ENCODE measurements at places on chromosomes 11 and 22. TPM values are rescaled to one million over a fixed set of nuclear protein-coding genes. Genes with fewer than 3 reads are reported as not detected.

GRCh38 chr11:33624083-33624482 is 76.5 kb downstream of the C11orf91 start:
- H3K4me3 ChIP-seq: no peak overlapping the region
- DNase-seq: no peak
- no peak overlapping the region for H3K27ac ChIP-seq
- H3K27me3 ChIP-seq: no peaks in the 10 kb centered on the region

DNA sequence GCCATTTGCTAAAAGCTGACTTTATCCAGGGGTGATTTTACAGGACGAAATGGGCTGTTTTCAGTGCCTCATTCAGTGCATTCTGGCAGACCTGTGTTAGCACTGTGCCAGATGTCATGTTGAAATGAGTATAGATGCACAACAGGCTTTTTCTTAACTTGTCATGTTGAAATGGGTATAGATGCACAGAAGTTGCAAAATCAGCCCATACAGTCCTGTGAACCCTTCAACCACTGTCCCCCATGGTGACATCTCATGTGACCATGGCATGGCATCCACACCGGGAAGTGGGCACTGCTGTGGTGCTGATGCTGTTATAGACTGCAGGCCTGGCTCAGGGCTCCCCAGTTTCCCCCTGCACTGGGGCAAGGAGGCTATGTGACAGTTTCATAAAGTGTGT is 2.5 kb downstream of the TALDO1 start:
- no peak for DNase-seq
- H3K27me3 ChIP-seq: no peaks in the 10 kb centered on the region
- peaks cover 12% of the 10 kb centered on the region for H3K4me1 ChIP-seq
- H3K36me3 ChIP-seq: no peaks in the 10 kb centered on the region

DNA sequence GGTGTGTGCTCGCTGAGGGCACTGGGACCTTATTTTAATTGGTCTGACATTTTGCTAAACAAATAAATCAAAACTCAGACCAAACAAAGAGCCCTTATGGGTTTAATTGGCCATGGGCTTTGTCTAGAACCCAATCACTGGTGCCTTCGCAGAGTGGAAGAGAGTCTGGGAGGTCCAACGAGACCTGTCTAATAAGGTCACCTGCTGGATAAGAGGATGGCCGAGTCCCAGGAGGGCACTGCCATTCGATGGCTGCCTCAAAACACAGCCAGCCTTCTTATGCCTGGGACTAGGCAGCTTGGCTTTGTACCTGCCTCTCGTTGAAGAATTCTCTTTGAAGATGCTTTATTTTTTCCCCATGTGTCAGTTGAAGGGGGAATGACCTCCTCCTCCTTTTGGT is 171.1 kb downstream of the CEP164 start:
- peaks cover 12% of the 10 kb centered on the region for H3K4me1 ChIP-seq
- DNase-seq: no peak
- no peak overlapping the region for H3K27ac ChIP-seq
- H3K4me3 ChIP-seq: no peak overlapping the region
- H3K27me3 ChIP-seq: no peaks in the 10 kb centered on the region

- H3K4me1 ChIP-seq: no peaks in the 10 kb centered on the region
- no peak overlapping the region for H3K4me3 ChIP-seq
- peak; percentile 51 for DNase-seq
- no peak overlapping the region for H3K27ac ChIP-seq
- no peaks in the 10 kb centered on the region for H3K36me3 ChIP-seq
These were observed 41.3 kb downstream of the XKR3 start for GRCh38 chr22:16783930-16784354.

- DNase-seq: no peak
- no peaks in the 10 kb centered on the region for H3K27me3 ChIP-seq
- peaks cover 3% of the 10 kb centered on the region for H3K4me1 ChIP-seq
These were observed 3.9 kb upstream of the MYH9 start for GRCh38 chr22:36391638-36392037.

DNA sequence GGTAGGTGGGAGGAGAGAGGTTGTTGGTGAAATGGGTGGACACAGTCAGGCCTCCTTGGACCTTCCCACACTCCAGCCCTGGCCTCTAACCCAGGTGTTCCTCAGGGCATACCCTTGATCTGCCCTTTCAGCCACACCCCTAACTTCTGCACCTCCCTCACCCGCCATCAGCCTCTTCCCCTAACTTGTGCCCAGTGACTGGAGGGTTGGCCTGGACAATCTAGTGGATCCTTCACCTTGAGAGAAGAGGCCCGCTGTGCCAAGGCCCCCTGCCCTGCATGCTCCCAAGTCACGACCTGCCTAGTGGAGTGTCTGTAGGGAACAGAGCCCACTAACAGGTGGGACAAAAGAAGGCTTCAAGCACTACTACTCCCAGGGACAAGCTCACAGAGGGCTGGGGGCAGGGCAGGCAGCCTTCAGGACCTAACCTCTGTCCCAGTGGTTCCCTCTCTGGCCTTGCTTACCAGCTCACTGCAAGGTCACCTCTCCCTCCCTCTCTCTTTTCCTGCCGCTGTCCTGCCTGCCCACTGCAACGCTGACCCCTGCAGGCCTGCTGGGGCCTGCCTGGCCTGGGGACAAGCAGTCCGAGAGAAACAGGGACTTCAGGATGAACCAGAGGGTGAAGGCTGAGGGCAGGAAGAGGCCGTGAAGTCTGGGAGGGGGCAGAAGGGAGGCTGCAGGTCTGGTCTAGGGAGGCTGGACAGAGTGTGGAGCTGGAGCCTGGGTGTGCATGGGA is 3.3 kb downstream of the SYT7 start:
- peaks cover 28% of the 10 kb centered on the region for H3K4me1 ChIP-seq
- H3K36me3 ChIP-seq: no peaks in the 10 kb centered on the region
- no peak overlapping the region for H3K4me3 ChIP-seq
- no peak overlapping the region for H3K27ac ChIP-seq
- DNase-seq: no peak

DNA sequence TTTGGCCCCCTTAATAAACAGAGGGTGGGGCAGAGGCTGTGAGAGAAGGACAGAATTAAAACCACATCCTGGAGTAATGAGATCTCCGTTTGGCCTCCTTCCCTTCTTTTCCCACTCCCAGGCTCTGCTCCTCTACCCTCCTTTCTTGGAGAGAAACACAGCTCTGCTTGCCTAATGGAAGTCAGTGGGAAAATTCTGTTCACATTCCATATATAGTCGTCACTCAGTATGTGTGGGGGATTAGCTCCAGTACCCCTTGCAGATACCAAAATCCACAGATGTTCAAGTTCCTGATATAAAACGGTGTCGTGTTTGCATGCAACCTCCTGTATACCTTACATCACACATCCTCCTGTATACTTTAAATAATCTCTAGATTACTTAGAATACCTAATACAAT is 37.6 kb upstream of the THY1 start:
- H3K27ac ChIP-seq: no peak overlapping the region
- peaks cover 9% of the 10 kb centered on the region for H3K4me1 ChIP-seq
- no peak for DNase-seq
- H3K27me3 ChIP-seq: no peaks in the 10 kb centered on the region
- no peaks in the 10 kb centered on the region for H3K36me3 ChIP-seq
- H3K4me3 ChIP-seq: no peak overlapping the region

GRCh38 chr11:26025676-26026075 is 306.3 kb upstream of the ANO3 start:
- H3K36me3 ChIP-seq: no peaks in the 10 kb centered on the region
- H3K4me1 ChIP-seq: no peaks in the 10 kb centered on the region
- no peak for DNase-seq
- no peaks in the 10 kb centered on the region for H3K27me3 ChIP-seq
- H3K27ac ChIP-seq: no peak overlapping the region

DNA sequence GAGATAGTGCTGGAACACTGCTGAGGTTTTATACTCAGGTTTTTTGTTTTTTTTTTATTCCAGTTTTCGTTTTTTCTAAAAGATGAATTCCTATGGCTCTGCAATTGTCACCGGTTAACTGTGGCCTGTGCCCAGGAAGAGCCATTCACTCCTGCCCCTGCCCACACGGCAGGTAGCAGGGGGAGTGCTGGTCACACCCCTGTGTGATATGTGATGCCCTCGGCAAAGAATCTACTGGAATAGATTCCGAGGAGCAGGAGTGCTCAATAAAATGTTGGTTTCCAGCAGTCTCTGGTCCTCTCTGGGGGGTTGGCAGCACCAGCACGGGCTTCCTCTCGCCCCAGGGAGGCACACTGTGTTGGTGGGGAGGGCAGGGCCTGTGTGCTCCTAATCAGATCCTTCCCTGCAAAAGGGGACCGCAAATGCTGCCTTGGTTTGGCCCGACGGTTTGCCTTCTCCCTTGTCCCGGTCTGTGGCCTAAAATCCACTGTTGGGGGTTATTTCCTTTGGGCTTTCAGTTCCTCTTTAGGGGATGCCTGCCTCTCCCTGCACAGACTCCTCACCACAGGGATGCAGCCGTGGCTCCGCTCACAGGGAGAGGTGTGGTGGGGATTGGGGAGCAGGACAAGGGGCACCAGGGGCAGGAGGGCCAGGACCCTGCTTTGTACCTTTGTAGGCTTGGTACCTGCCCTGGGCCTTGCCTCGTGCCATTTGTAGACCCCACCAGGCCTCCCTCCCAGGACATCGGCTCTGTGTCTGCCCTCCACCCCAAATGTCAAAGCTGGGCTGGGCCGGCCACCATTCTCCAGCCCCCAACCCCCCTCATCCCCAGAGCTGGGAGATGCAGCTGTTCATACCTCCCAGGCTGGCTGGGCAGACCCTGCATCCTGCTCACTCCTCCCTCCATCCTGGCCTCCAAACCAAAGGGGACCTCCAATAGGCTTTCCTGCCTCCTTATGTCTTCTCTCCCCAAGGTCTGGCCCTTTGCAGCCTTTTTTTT is 13.5 kb downstream of the MCAT start:
- H3K36me3 ChIP-seq: peaks cover 25% of the 10 kb centered on the region
- no peak overlapping the region for H3K27ac ChIP-seq
- no peak overlapping the region for H3K4me3 ChIP-seq
- H3K4me1 ChIP-seq: no peaks in the 10 kb centered on the region
- no peak for DNase-seq

DNA sequence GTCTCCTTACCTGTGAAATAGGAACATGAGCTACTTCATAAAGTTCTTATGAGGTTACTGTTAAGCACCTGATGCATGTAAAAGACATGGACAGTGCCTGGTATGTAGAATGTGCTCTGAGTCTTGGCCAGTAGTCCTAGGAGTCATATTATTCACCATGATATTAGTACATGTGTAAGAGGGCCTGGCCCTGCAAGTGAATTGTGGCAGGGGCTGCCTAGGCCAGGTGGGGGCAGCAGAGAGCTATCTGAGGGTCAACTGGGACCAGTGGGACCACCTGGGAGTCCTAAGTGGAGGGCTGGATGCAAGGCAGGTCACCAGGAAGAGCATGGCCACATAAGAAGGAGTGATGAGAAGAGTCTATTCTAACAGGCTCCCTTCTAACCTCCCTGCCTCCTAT is 529.5 kb downstream of the SOX6 start:
- peaks cover 3% of the 10 kb centered on the region for H3K27me3 ChIP-seq
- H3K4me3 ChIP-seq: no peak overlapping the region
- no peaks in the 10 kb centered on the region for H3K4me1 ChIP-seq

DNA sequence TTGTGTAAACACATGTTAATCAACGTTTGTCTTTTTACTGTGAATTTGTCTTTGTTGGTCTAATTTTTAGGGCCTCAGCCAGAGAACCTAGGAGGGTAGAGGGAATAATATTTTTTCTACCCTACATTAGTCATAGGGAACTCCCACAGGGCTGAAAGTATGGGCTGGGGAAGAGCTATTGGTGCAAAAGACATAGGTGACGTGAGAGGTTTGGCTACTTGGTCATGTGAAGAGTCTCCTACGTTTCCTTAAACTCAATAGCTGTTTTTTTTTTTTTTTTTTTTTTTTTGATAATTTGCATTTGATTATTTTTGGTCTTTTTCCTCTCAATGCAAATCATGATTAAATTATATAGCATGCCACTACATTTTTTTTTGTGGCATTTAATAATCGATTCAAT is 15.9 kb upstream of the MMP7 start:
- no peaks in the 10 kb centered on the region for H3K36me3 ChIP-seq
- H3K4me3 ChIP-seq: no peak overlapping the region
- no peaks in the 10 kb centered on the region for H3K27me3 ChIP-seq
- H3K4me1 ChIP-seq: no peaks in the 10 kb centered on the region

Gene WT1
- polyA plus RNA-seq: not detected

DNA sequence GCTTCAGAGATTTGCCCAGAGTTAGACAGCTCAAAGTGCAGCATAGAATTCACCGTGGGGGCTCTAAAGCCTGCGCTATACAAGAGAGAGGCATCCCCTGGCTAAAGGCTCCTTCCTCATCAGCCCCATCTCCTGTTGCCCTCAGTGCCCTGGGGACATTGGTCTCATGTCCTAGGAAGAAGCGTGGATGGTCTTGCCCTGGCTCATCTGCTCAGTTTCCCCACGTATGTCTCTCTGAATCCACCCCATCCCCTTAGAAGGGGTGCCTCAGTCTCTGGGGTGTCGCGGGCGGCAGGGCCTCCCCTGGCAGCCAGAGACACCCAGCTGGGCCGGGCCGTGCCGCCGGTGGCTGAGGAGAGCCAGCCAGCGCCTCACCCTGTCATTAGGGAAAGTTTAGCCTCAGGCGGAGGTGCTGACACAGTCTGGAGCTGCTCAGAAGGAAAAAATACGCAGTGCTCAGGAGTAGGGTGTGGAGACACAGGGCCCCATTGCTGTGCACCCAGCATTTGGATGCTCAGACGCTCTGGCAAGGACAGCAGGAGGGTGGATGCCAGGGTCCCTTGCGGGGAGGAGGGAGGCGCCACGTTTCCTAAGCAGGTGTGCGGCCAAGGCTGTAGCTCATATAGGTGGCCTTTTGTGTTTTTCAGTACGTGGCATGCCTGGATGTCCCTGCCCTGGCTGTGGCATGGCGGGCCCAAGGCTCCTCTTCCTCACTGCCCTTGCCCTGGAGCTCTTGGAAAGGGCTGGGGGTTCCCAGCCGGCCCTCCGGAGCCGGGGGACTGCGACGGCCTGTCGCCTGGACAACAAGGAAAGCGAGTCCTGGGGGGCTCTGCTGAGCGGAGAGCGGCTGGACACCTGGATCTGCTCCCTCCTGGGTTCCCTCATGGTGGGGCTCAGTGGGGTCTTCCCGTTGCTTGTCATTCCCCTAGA is 1.3 kb downstream of the SLC39A13 start:
- no peaks in the 10 kb centered on the region for H3K27me3 ChIP-seq
- no peak for DNase-seq
- no peaks in the 10 kb centered on the region for H3K36me3 ChIP-seq
- peaks cover 13% of the 10 kb centered on the region for H3K4me1 ChIP-seq

DNA sequence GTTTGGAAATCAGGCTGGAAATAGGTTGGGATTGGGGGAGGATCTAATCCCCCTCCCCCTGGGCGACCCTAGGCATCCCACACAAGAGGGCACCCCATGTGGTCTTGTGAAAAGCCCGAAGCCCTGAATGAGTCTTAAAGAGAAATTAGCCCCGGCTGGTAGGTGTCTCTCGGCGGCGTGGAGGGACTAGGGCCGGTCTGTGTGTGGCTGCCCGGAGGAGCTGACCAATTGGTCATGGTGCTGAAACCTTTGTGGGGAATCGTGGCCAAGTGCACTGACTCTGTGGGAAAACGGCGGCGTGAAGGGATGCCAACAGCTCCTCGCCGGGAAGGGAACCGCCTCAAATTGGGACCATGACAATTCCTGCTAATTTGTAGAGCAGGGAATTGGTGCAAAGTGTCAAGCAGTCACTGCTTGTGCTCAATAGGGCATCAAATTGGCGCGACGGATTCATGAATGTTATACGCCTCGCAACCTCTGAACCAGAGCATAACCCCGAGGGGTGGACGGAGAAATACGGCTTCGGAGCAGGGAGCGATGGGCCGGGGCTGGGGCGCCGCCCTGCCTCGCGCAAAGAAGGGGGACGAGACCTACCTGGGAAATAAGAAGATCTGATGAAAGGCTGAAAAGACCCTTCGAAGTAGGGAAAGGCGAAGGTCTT is 1.5 kb downstream of the DBX1 start:
- H3K27me3 ChIP-seq: peaks cover 85% of the 10 kb centered on the region
- no peak overlapping the region for H3K4me3 ChIP-seq
- DNase-seq: no peak
- no peaks in the 10 kb centered on the region for H3K36me3 ChIP-seq
- no peak overlapping the region for H3K27ac ChIP-seq

Gene GLB1L2
- 5.7 TPM for polyA plus RNA-seq

Gene MYBPC3
- polyA plus RNA-seq: 0.02 TPM
